MV-4-11 (cell line): ENCODE measurements at places on chromosomes 7 and 10.
A peak's percentile ranks its signal among the peaks of the same experiment; 100 is the strongest.

DNA sequence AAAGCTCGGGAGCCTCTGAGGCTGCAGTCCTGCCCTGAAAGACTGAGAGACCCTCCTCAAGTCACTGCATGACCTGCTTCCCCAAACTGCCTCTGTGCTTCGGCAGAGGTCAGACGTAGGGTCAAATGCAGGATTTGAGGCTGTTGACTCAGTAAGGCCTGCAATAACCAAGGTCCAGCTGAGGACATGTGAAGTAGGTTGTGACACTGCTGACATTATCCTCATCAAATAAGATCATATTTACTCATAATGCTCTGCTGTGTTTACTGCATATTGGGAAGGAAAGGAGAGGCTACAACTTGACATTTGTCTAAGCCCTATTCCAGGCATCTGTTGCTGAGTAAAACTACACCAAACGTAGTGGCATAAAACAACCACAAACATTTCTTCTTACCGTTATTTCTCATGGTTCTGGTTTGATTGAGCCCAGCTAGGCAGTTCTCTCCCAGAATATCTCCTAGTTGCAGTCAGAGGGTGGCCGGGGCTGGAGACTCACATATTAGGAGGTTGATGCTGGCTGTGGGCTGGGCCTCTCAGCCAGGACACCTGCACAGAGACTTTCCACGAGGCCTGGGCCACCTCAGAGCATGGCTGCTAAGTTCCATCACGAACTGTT is 122.1 kb upstream of the STK17A start:
- DNase-seq: no peak

DNA sequence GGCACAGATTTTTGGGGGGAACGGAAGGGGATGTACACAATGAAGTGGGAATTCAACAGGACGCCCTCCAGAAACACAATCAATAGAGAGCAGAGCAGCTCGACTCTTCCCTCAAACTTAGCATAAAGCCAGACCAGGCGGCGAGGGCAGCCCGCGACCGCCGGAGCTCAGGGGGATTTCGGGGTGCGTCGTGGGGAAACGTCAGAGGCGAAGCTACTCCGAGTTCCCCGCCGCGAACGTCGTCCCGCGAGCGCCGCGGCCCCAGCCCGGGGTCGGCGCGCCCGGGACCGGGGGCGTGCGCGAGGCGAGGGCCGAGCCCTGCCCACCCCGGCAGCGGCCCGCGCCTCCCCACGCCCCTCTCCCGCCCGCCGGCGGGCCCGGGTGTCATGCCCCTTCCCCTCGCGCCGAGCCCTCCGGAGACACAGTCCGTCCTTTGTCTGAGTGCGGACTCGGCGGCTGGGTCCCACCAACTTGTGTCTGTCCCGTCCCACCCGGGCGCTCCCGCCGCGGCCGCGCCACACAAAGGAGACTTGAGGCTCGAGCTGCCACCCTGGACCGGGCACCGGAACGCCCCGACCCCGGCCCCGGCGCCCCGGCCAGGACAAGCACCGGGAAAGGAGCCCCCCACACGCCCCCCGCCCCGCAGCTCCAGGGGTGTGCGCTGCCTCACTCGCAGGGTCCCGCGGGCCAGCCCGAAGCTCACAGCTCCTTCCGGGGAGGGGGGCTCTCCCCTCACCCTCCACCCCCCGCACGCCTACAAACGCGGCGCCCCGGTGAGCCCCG is 634 bp downstream of the EZH2 start:
- DNase-seq: no peak

- DNase-seq: no peak
Observed at GRCh38 chr7:50475340-50475739, 25.2 kb upstream of the FIGNL1 start.

GRCh38 chr10:97235353-97235752 is 49.6 kb upstream of the SLIT1 start:
- no peak for DNase-seq

GRCh38 chr7:40569326-40569725 is 434.5 kb downstream of the SUGCT start:
- no peak for DNase-seq

DNA sequence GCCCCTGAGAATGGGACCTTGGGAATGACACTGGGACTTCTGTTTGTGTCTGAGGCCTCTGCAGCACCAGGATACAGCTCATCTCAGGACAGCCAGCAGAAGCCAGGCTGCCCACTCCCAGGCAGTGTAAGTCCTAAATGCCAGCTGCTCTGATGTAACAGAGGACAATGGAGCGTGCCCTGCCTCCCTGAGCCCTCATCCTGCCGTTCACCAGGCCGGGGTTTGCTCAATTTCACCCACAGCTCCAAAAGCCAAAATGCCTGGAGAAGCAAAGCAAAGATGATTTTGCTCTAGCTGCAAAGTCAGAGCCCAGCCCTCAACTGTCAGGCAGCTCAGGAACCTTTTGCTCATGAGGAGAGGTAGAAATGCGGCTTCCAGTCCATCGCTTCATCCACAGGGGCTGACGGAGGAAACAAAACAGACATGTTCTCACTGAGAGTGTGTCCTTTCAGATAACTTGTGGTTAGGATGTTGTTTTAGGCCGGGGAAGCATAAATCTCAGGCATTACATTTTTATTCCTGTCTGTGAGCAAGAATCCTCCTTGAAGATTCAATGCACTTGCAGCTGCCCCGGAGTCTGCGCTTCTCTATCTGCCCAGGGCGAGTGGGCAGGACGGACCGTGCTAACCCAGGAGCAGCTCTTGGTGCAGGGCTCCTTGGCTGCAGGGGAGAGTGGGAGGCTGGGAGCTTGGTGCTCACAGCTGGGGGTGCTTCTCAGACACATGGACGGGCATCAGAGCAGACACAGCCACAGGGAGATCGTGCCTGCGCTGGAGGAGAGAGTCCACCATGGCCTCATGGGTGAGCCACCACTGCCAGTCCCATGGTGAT is 83.2 kb upstream of the CHST15 start:
- DNase-seq: no peak

DNA sequence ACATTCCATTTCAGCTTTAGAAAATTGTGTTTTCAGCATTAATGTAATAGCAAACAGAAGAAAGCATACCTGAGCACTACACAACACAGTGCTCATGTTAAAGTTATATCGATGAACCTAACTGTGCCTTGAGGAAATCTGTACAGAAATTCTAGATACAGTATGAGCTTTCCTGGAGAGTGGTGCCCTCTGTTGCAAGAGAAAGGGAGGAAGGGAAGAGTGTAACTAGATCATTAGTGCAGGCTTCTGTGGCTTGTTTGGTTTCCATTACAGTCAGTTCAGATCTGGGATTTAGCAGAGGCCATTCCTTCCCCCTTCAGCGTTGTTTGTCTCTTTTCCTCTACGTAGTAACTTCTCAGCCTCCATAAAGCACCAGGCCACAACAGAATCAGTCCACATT is 139.7 kb downstream of the HTR7 start:
- DNase-seq: peak; percentile 13

- DNase-seq: no peak
Observed at GRCh38 chr10:78551184-78552005, 517.4 kb upstream of the ZMIZ1 start.

- DNase-seq: peak; percentile 22
Observed at GRCh38 chr7:112202816-112203215, 3.4 kb downstream of the DOCK4 start.

- DNase-seq: no peak
Observed at GRCh38 chr7:3386423-3387190, 85.6 kb downstream of the SDK1 start.

DNA sequence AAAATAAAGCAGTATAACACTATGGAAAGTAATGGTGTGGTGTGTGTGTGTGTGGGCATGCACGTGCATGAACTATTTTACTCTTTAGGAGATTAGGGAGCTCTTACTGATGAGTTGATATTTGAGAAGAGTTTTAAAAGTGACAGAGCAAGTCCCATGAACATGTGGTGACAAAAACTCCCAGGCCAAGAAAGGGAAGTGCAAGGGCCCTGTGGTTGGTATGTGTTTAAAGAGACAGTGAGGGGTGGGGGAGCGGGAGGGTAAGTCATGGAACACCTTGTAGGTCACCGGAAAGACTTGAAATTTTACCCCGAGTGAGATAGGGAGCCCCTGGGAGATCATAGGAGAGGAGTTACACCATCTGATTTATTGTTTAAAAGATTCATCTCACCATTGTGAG is 63.3 kb downstream of the AKR1B1 start:
- DNase-seq: peak; percentile 18

GRCh38 chr10:11773761-11774441 is 31.7 kb downstream of the ECHDC3 start:
- no peak for DNase-seq

DNA sequence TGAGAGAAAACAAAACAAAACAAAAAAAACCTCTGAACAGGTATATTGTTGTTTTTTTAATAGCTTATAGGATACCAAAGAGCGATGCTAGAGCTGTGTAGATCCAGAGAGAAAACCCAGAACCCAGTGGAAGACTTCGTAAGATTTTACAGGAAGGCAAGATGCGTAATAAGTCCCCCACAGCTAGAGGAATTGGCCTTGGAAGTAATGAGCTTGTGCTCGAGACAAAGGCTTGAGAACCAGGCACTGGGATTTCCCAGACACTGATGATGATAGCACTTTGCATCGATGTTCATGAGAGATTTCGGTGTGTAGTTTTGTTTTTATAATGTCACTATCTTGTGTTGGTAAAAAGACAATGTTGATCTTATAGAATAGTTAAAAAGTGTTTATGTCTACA is 821.5 kb upstream of the IGFBP3 start:
- DNase-seq: no peak

DNA sequence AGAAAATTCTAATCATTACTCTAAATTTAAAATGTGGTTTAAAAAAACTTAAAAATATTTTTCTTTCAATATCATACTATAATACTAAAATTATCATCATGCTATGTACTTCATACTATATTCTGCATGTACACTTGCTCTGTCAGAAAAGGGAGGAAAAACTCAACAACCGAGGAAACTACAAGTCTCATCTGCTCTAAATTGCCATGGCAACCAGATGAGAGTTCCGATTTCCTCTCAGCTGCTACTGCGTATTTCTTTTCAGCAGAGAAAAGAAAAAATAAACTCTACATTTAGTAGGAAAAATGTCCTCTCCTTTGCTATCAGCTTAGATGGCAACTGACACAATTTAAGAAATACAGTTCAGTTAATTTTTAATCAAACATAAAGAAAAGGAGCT is 178.9 kb downstream of the SRPK2 start:
- DNase-seq: no peak

DNA sequence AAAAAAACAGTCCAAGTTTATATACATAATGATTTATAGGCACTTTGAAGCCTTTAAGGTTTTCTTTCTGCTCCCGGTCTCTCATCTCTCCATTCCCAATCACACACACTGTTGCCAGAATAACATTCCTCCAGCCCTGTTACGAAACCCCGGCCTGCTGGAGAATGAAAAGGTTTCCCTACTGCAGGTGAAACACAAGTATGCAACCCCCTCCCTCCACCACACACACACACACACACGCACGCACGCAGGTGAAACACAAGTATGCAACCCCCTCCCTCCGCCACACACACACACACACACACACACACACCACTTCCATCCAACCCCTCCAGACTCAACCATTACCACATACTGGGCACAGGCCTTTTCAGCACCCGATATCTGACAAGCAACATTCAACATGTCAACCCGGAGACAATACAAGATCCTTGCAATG is 87.5 kb downstream of the PARD3 start:
- no peak for DNase-seq

- no peak for DNase-seq
Observed at GRCh38 chr7:11231190-11231589, 257.5 kb downstream of the PHF14 start.
